Thoracic aorta (tissue), 2 donors: ENCODE measurements at places on chromosomes 1 and 21.

DNA sequence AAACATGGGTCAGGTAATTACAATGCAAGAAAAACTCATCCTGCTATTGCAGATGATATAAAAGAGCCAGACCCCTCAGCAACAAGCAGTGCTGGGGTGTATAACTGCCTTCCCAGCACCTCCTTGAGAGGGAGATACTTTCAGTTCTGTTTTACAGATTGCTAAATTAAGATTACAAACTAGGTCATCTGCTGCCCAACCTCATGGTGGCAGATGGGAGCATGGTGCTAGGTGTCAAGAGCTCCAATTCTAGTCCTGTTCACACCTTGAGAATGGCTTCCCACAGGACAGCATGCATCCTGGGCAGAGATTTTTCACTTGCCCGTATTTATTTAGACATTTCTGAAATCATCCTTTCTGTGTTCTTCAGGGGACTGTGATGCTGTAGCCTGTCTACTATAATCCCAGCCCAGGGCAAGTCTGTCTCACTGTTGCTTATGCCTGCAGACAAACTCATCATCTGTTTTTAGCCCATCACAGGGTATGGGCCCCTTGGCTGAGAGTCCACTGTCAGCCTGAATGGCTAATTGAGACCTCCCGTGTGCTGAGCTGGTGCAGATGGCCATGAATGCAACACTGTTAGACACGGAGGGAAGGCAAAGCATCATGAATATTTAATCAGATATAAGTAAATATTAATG is 40.2 kb upstream of the PBX1 start:
- DNase-seq: no peak

DNA sequence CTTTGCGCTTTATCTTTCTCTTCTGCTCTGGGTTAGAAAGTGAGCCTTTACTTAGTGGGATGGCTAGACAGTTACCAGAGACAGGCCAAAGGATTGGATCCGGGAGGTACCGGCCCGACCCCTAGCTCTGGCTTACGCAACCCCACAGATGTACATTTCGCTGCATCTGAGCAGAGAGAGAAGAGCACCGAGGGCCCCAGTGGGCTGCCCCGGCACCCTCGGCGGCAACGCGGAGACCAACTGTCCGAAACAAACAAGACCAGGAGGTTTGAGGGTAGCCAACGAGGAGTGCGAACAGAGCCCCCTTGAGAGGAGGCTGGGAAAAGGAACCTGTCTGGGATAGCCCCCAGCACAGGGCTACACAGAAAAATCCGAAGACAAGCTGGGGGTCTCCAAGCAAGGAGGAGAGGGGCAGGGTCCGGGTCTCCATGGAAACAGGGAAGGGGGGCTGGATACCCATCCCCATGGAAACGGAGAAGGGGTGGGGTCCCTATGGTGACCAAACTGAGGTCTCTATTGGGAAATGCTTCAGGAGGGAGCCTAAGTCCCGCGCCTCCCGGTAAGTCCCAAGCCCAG is 373 bp downstream of the MTF1 start:
- no peak for DNase-seq

DNA sequence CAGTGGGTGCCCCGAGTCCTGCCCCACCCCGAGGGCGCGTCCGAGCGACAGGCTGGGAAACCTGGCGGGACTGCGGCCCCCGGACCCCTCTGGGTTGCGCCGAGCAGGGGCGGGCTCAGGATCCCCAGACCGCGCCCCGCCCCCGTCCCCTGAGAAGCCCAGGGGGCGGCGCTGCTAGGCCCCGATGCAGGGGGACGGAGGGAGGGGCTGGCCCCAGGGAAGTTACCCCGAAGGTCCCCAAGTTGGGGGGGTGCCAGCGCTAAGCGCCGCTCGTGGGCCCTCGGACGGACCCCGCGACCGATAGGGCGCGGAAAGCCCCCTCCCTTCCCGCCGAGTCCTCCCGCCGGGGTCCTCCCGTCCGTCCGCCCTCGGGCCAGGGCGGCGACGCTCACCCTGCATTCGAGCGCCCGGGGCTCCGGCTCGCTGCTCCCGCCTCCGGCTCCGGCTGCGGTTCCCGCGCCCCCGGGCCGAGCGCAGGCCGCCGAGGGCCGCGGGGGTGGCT is 414 bp downstream of the GPR153 start:
- DNase-seq: no peak

DNA sequence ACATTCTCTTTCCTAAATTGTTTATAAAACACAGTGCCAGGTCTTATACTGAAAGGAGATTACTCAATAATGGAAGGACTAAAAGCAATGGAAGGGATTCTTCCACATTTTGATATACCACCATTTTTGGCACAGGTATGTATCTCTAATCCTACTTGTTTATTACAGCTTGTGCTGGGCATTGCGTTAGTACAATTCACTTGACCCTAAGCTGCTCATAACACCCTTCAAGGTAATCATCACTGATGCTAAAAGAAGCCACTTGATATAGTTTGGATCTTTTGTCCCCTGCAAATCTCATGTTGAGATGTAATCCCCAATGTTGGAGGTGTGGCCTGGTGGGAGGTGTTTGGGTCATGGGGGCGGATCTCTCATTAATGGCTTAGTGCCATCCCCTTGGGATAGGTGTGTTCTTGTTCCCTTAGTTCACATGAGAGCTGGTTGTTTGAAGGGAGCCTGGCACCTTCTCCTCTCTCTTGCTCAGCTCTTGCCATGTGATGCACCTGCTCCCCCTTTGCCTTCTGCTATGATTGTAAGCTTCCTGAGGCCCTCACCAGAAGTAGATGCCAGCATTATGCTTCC is 71.1 kb downstream of the NIBAN1 start:
- no peak for DNase-seq

- no peak for DNase-seq
These were observed 32.0 kb downstream of the OLFM3 start for GRCh38 chr1:101964708-101965107.
